ENCODE measurements at places on chromosomes 13 and 19.
A peak's percentile ranks its signal among the peaks of the same experiment; 100 is the strongest.

DNA sequence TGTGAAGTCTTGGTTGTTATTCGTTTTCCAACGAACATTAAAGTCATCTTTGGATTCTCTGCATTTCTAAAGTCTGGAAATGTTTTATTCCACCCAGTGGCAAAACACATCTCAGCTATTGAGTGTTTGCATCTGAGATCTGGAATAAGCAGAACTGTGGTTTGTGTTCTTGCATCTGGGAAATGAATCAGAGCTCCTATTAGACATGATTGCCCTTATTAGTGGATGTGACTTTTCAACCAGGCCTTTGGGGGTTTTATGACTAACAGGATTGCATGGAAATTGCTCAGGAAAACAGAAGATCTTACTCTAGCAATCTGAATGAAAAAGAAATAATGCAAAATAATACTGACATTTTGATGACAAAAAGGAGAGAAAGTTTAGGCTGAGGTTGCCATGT is 488.8 kb downstream of the IRS2 start:
- DNase-seq, result no peak

- DNase-seq, result no peak
These were observed 72.9 kb upstream of the UQCRFS1 start for GRCh38 chr19:29285878-29286277.

DNA sequence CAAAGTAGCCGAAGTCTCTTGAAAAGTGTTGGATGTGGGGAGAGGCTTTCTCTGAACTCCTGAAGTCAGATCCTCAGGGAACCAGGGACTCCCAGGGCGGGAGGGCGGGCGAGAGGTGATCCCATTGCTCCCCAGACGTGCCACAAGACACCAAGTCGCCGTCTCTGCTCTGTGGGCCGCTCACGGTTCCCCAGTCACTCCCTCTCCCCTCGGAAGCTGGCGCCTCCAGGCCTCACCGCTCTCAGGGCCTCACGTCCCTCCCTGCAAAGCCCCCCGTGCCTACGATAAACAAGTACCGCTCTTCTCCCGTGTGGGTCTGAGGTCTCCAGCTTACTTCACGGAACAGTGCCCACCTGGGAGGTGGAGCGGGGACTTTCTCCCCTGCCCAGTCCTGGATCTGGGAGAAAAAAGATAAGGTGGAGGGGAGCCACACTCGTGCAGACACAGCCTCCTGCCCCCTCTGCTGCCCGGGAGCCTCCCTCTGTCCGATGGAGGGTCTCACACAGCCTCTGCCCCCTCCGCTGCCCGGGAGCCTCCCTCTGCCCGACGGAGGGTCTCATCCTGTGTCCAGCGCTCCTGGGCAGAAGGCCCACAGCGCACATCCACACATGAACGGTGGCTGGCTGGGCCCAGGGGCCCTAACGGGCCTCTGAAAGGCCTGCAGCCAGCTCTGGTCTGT is 50.7 kb downstream of the GAS6 start:
- no peak for DNase-seq

DNA sequence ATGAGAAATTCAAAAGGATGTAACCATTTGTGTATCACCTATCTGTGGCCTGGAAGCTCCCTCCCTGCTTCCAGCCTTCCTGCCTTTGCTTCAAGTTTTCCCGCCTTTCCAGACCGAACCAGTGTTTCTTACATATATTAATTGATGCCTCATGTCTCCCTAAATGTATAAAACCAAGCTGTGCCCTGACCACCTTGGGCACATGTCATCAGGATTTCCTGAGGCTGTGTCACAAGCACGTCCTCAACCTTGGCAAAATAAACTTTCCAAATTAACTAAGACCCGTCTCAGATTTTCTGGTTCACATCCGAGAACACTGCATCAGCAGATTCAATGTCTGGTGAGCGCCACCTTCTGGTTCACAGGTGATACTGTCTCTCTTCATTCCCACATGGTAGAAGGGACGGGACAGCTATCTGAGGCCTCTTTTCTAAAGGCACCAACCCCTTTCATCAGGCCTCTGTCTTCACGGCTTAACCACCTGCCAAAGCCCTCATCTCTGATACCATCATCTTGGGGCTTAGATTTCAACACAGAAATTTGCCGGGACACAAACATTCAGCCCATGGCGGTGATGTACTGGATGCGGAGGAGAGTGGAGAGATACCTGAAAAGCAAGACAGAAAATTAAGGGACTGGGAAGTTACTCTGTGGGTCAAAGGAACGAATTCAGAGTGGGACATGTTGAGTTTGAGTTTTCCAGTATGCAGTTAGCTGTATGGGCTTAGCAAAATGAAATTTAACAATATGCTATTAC is 58.7 kb upstream of the PABPC3 start:
- peak; percentile 19 for DNase-seq

GRCh38 chr19:36401475-36401874 is 17.0 kb downstream of the ZFP82 start:
- DNase-seq, result no peak

DNA sequence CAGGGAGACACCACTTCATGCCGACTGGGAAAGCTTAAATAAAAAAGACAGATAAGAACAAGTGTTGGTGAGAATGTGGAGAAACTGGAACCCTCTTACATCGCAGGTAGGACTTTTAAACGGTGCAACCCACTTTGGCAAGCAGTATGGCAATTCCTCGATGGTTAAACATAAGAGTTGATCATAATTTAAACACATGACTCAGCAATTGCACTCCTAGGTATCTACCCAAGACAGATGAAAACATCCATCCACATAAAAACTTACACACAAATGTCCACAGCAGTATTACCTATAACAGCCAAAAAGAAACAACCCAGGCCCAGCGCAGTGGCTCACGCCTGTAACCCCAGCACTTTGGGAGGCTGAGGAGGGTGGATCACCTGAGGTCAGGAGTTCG is 21.9 kb downstream of the FLT1 start:
- DNase-seq, result no peak

- no peak for DNase-seq
These were observed 91.7 kb downstream of the SERP2 start for GRCh38 chr13:44465318-44465717.

DNA sequence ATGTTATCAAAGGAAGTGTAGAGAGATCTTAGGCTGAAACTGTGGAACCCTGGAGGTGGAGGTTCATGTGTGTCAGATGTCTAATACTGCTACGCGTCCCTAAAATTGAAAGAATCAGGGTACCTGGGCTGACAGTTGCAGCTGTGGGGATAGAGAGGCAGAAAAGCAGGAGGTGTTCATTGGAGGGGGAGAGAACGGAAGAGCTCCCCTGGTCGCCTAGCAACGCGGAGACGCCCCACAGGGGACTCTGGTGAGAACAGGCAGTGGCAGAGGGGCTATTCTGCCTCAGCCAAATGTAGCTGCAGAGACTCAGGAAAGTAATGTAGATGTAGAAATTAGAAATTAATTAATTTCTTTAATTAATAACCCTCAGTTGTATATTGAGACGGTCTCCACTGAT is 10.1 kb upstream of the ZNF835 start:
- no peak for DNase-seq

- no peak for DNase-seq
These were observed 264.5 kb downstream of the KCTD12 start for GRCh38 chr13:76621705-76622104.

- no peak for DNase-seq
These were observed 557 bp downstream of the ZNF524 start for GRCh38 chr19:55600662-55601028.

GRCh38 chr19:45508861-45509691 is 1.8 kb downstream of the VASP start:
- no peak for DNase-seq

DNA sequence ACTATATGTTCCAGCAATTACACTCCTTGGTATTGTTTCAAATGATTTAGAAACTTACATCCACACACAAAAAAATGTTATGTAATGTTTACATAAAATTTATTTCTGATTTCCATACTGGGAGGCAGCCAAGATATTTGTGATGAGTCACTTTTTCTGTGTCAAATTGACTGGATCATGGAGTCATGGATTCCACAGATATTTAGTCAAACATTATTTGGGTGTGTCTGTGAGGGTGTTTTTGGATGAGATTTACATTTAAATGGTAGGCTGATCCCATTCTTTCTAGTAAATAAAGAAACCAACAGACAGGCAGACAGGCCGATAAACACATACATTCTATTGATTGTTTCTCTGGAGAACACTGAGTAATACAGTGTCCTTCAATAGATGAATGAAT is 562.8 kb downstream of the SLITRK6 start:
- no peak for DNase-seq

- DNase-seq, result no peak
These were observed 209.8 kb downstream of the FGF14 start for GRCh38 chr13:102191951-102192502.

- DNase-seq, result no peak
These were observed 468 bp downstream of the STX10 start for GRCh38 chr19:13149628-13150186.

DNA sequence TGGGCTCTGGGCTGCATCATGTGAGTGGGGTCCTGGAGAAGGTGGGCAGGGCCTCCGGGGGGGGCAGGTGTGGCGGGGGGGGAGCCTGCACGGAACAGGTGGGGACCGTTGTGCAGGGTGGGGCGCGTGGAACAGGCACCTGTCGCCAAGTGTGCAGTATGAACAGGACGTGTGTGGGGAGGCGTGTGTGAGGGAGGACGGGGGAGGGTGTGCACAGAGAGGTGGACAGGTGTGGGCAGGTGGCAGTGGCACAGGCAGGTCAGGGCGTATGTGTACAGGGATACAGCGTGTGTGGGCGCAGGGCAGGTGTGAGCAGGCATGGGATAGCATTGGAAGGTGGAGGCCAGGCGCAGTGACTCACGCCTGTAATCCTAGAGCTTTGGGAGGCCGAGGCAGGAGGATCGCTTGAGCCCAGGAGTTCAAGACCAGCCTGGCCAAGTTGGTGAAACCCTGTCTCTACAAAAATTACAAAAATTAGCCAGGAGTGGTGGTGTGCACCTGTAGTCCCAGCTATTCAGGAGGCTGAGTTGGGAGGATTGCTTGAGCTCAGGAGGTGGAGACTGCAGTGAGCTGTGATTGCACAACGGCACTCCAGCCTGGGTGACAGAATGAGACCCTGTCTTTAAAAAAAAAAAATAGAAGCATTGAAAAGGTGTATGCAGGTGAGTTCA is 3.2 kb downstream of the PLK5 start:
- DNase-seq, result no peak

DNA sequence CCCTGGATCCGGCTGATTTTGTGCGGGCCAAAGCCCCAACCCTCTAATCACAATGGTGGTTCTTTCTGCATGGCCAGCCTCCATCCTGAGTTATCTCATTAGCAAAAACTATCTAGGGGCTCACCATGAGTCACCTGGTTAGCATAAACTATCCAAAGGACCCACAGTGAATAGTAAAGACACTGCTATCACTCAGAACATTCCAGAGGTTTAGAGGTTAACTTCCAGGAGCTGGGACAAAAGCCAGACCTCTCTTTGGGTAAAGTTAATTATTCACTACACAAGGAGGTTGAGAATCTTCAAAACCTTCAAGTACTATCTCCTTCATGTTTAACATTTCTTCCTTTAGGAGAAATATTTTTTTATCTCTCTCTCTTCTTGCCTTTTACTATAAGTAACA is 18.8 kb upstream of the PPP5C start:
- no peak for DNase-seq

GRCh38 chr13:112771877-112772538 is 82.2 kb downstream of the ATP11A start:
- no peak for DNase-seq

GRCh38 chr19:5772416-5772815 is 12.1 kb downstream of the PRR22 start:
- DNase-seq, result no peak

GRCh38 chr19:32061315-32061714 is 284.1 kb upstream of the ZNF507 start:
- no peak for DNase-seq

DNA sequence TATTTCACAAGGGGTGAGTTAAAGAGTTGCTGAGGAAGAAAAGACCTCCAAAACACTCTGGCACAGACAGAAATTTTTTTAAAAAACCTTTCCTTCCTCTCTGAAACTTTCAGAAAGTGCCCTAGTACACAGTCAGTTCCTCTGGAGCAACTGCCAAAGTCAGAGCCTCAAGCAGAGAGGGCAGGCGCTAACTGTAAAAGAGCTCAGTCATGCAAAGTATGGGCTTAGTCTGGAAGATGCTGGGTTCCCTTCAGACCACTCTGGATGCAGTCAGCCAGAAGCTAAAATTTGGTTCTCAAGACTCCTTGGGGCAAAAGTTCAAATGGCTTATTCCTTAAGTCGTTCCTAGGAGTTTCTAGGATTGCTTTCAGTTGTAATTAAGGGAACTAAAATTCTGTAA is 671.6 kb downstream of the PCDH9 start:
- no peak for DNase-seq

GRCh38 chr13:88623150-88623549 is 952.0 kb downstream of the SLITRK5 start:
- no peak for DNase-seq

GRCh38 chr19:31226151-31226935 is 122.9 kb downstream of the TSHZ3 start:
- DNase-seq, result no peak

GRCh38 chr13:101178406-101178805 is 237.9 kb downstream of the NALCN start:
- DNase-seq, result no peak

DNA sequence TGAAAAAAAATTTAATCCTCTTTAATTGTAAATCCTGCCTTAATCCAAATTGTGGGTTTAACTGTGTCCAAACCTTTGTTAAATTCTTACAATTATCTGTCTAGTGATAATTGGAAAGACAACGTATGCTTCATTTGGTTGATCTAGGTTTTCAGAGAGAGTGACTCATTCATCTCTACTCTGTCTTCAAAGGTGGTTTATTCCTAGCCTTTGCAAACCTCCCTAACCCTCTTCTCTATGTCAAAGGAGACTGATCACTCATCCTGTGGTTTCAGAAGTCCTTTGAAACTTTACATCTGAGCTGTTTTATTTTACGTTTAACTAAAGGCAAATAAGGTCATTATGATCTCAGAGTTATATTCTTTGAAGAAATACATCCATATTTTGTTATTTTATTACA is 8.8 kb upstream of the OXGR1 start:
- DNase-seq, result no peak

GRCh38 chr19:6481541-6482342 is at the start of gene DENND1C:
TSS of gene DENND1C (minus strand) at chr19:6481787. CDS start at chr19:6481695, 92 bp downstream.
- DNase-seq, result peak; percentile 62

DNA sequence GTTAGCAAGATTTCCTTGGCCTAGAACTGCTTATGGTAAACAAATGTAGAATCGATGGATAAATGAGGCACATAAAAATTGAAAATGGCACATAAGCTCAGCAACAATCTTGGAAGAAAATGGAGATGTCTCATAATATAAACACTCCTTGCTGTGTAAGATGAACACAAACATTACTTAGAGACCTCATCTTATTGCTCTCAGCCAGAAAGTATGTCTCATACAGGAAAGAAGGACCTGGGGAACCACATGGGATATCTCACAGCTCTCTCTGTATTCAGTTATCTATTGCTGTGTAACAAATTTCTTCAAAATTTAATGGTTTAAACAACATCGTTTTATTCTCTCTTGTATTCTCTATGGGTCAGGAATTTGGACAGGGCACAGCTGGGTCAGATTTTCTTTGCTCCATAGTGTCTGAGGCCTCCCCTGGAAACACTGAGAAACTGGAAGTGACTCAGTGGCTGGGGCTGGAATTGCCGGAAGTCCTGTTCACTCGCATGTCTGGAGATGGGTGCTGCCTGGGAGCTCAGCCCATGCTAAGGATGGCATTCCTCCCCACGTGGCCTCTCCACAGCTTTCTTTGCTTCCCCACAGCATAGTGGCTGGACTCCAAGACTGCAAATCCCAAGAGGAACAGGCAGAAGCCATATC is 105.1 kb downstream of the NUFIP1 start:
- DNase-seq, result no peak
